ENCODE measurements at places on chromosomes 2 and 18.

- DNase-seq, result no peak
These were observed 17.4 kb upstream of the SAG start for GRCh38 chr2:233290051-233290845.

GRCh38 chr2:65073879-65074565, 17.8 kb downstream of the CEP68 start:
- DNase-seq, result no peak

GRCh38 chr2:118721817-118722551, 125.5 kb downstream of the EN1 start:
- no peak for DNase-seq

- peak; percentile 65 for DNase-seq
These were observed 303.7 kb upstream of the EPAS1 start for GRCh38 chr2:45993476-45993991.

GRCh38 chr2:59903994-59904544, 649.4 kb downstream of the BCL11A start:
- DNase-seq, result no peak

DNA sequence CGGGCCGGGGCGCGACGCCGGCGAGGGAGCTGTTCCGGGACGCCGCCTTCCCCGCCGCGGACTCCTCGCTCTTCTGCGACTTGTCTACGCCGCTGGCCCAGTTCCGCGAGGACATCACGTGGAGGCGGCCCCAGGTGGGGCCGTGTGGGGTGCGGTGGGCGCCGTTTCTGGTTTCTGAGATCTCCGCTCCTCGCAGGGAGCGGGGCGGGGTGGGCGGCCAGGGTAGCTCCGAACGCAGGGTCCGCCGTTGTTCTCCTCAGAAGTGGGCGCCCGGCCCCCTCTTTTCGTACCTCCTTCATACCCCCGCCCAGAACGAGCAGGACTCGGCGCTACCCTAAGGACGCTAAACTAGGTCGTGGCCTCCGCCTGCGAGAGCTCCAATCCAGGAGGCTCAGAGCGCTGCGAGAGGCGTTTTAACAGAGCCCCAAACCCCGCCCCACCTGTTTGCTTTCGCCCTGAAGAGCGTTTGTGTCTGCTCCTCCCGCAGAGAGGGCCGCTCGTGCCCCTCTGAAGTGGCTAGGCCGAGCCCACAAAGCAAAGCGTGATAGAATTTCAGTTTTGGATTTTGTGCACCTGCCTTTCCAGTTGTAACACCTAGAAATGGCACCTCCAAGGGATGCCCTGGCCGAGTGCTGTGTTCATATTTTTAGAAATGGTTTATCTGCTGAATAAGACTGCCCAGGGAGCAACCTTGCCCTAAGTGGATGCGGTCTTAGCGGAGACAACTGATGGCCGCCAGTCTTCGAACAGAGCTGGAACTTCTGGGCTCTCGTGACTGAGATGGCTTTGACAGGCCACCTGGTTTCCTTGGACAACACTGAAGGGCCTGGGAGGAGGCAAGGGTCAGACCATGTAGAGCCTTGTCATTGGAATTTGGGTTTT, 626 bp downstream of the CAPN10 start:
- DNase-seq, result peak; percentile 58

DNA sequence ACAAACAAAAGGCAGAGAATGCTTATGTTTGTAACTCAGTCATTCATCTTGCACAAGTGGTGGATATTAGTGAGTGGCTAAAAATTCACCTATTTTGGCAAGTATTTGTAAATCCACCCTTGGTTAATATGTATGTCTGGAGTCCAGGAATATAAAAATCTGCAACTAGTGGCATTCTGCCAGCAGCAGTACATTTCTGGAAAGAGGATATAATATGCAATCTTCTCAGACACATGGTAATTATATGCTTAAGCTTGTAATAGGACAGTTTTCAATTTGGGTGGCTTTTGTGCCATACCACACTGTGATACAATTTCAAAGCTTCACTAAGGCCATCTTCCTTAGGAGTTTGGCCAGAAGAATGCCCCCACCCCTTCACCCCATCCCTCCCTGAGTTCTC, 693.3 kb downstream of the MBD2 start:
- no peak for DNase-seq

DNA sequence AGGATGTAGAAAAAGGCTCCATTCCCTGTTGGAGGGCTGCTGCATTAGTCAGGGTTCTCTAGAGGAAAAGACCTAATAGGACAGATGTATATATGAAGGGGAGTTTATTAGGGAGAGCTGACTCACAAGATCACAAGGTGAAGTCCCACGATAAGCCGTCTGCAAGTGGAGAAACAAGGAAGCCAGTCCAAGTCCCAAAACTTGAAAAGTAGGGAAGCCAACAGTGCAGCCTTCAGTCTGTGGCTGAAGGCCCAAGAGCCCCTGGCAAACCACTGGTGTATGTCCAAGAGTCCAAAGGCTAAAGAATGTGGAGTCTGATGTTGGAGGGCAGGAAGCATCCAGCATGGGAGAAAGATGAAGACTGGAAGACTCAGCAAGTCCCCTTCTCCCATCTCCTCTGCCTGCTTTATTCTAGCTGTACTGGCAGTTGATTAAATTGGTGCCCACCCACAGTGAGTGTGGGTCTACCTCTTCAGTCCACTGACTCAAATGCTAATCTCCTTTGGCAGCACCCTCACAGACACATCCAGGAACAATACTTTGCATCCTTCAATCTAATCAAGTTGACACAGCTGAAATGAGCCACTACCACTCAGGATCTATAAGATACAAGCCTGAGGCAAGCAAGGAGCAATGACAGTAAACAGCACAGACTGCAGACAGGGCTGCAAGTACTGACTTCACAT, 30.0 kb upstream of the ATG16L1 start:
- no peak for DNase-seq

GRCh38 chr2:162989507-162989906, 150.9 kb upstream of the KCNH7 start:
- DNase-seq, result no peak

DNA sequence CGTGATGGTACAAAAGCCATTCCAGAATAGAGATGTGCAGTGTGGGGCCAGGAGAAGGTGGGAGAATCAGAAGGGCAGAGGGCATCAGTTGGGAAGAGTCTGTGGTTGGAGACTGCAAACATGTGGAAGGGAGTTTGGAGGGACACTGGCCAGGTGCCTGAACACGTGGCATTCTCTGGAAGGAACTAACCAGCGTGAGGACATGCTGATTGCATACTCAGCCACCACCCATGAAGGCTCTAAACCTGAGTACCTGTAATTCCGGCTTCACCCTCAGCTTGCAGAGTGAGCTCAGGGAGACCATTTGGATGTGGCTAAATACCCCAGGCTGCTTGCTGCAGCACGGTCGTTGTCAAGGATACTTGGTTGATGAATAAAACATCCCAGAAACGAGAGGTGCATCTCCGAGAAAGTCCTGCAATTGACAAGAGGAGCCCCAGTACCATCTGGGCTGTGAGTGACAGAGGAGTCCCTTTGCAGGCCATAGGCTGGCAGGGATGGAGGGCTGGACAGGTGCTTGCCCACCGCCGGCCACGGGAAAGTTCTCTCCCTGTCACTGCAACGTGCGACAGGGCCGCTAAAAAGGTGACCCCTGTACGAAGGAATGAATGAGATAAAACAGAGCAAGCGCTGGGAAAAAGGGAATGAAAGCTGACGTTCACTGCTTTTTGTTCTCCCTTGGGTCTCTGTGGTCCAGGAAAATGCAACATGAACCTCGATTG, 5.0 kb downstream of the ACKR3 start:
- DNase-seq, result no peak

DNA sequence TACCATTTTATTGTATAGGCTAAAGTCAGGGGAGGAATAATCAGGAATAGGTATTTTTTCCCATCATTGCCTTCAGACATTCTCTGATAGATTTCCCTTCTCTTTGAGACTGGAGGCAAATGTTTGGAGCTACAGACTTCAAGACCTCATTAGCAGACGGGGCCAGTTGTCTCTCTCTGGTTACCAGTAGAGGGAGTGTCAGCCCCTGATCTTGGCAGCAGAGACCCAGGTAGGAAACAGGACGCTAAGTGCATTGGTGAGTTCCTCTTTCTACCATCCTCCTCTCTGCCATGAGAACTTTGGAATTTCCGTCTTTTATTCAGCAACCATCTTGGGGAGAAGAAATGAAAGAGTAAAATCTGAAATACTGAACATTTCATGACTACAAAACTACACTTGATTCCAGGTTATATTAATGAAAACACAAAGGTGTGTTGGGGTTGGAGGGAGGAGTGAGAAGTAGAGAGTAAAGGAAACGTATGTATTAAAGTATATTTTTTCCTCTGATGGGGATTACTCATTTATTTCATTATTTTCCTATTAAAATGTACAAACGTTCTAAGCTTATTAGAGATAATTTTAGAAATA, 186.2 kb upstream of the GCFC2 start:
- DNase-seq, result peak; percentile 63

- DNase-seq, result no peak
These were observed 33.8 kb upstream of the NFATC1 start for GRCh38 chr18:79361766-79362522.

- DNase-seq, result no peak
These were observed 2.8 kb upstream of the NCL start for GRCh38 chr2:231467016-231467545.

GRCh38 chr2:5453220-5454050, 238.7 kb upstream of the SOX11 start:
- no peak for DNase-seq

DNA sequence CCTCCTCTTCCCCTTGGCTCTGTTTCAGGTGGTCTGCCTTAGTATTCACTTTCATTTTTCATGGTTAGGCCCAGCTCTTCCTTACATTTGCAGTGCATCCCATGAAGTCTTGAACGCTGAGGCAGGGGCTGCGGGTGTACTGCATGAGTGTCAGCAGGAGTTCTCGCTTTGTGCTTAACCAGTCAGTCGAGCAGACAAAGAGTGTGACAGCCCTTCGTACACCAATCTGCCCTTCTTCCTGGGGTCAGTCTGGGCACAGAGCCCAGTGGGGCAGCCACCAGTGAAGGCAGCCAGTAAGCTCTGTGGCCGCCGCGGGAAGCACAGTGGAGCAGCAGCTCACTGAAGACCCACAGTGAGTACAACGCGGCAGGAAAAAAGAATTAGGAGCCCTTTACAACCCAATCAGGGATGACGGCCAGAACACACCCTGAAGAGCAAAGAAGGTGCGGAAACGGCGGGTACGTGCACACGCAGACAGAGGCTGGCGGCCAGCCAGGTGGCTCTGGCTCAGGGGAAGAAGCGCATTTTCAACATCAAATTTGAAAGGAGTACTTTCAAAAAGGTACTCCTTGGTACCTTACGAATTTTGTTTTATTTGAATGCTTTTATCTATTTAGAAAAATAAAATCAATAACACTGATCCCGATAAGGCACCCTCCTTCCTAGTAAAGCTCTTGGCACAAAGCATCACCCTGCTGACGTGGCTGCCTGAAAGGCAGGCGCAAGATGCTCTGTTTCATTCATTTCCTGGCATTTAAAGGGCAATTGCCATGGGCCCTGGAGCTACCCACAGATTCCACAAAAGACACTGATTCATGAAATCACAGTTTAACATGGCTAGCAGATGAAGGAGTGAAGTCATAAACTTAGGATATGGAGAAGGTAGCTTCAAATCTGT, 47.0 kb upstream of the SEMA4C start:
- no peak for DNase-seq

DNA sequence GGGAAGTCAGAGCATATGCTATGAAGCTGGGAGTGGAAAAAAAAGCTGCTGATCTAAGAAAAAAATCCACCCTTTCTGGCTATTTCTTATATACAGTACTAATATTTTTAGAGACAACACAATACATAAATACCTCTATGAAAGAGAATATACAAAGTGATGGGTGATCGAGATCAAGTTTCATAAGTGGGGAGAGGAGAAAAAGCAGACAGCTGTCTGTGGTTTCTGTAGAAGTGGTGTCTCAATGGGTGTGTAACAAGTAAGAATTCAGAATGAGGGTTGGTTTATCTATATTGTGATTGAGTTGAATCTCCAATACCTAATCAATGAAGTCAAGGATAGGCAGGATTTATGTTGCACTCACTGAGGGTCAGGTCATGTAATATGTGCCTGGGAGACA, 191.0 kb downstream of the HNMT start:
- DNase-seq, result no peak

DNA sequence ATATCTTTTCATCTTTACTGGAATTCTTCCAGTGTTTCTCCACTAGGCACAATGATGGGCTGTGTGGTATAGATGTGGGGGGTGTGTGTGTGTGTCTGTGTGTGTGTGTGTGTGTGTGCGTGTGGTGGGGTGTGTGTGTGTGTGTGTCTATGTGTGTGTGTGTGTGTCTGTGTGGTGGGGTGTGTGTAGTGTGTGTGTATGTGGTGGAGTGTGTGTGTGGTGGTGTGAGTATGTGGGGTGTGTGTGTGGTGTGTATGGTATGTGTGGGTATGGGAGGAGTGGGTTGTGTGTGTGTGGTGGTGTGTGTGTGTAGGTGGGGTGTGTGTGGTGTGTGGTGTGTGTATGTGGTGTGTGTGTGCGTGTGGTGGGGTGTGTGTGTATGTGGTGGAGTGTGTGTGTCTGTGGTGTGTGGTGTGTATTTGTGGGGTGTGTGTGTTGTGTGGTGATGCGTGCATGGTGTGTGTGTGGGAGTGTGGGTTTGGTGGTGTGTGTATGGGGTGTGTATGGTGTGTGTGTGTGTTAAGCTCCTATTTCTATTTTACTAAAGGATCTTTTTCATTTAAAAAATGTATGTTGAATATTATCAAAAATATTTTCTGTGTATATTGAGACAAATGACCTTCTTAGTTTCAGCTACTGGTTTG, 84.2 kb downstream of the IRS1 start:
- no peak for DNase-seq

GRCh38 chr18:5840547-5840946, 54.8 kb downstream of the TMEM200C start:
- no peak for DNase-seq

GRCh38 chr2:222058819-222059445, 239.9 kb downstream of the PAX3 start:
- no peak for DNase-seq

- peak; percentile 62 for DNase-seq
These were observed 84.6 kb downstream of the NRP2 start for GRCh38 chr2:205766779-205767359.

GRCh38 chr2:101374821-101375561, 12.3 kb downstream of the CREG2 start:
- no peak for DNase-seq

DNA sequence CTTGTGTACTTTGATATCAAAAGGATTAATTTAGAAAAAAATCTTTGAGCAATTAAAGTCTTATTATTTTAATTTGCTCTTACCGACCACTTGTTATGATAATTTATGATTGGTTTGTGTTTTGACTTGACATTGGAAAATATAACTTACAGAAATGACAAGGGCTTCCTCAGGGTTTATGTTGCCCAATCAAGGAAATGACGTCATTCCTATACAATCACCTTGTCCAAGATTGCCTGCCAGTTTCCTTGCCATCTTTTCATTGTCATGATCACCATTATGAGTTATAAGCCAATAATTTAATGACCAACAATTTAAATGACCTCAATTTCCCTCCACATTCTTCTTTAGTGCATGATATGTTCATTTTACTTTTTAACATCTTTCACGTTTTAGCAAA, 351.8 kb upstream of the TMEFF2 start:
- DNase-seq, result no peak

All from D341Med (cell line).